ENCODE measurements at places on chromosomes 2 and 18.

- no peaks in the 10 kb centered on the region for H3K27me3 ChIP-seq
- no peak overlapping the region for H3K4me3 ChIP-seq
- no peak for DNase-seq
- H3K36me3 ChIP-seq = no peaks in the 10 kb centered on the region
Measured at GRCh38 chr18:52394602-52395001, 54.6 kb downstream of the DCC start.

DNA sequence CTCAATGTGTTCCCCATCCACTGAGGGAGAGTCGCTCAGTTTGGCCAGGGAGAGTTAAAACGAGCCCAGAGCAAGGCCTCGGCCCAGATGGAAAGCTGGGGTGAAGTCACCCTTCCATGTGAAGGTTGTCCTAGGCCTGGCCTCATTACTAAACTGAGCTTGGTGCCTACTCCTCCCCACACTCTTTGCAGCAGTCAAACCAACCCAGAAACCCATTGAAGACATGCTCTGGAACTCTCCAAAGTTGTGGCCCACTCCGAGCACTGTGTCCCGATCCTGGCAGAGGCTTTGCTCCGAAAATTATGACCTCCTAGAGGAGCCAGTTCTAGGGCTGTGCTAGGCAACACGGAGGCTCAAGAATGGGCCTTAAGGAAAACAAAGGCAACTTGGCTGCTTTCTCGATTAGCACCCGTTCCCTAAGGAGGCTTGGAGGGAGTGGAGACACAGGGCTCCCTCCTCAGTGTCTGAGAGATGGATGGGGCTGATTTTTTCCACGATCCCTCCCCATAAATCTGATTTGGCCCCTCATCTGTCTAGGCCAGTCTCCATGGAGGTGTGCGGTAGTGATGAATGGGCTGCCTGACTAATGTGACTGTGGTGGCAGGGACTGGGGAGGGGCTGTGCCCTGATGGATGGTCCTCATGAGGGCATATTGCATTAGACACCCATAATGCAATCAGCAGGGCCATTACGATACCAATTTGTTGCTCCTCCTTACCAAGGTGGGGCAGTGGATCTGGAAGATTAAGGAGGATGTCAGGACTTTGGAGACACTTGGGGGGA lies 11.7 kb upstream of the CYP26B1 start:
- no peaks in the 10 kb centered on the region for H3K27me3 ChIP-seq
- no peak for DNase-seq
- H3K36me3 ChIP-seq = no peaks in the 10 kb centered on the region
- H3K4me1 ChIP-seq = no peaks in the 10 kb centered on the region
- no peak overlapping the region for H3K4me3 ChIP-seq

DNA sequence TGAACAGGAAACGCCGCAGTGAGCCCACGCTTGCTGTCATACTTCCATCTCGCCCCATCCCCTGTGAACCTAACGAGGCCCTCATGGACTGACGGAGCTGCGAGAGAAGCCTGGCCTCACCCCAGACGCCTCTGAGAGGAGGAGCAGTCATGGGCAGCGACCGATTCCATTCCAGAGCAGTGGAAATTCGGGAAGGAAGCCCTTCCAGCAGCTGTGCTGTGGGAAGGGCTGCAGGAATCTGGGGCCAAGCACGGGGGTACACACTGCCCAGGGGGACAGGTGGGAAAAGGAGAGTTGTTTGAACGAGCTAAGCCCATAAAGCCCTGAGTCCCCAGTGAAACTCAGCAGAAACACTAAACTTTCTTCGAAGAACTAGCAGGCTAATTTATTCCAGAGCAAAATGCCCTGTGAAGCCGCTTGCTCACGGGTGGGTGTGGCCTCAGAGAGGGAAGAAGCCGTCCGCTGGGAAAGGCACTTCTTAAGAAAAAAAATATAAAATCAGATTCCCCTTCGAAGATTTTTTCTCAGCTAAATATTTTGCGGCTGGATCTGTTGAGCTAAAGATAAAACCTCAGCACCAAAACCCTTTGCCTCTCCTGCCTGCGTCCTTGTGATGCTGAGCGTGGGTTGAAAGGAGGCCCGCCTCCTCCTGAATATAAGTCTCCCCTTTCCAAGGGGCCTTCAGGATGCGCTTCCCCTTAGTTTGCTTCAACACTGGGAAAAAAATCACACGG lies 38.2 kb downstream of the ANKMY1 start:
- peak overlapping the region; percentile 34 for H3K4me3 ChIP-seq
- no peak for DNase-seq
- peaks cover 27% of the 10 kb centered on the region for H3K27me3 ChIP-seq
- no peaks in the 10 kb centered on the region for H3K36me3 ChIP-seq

DNA sequence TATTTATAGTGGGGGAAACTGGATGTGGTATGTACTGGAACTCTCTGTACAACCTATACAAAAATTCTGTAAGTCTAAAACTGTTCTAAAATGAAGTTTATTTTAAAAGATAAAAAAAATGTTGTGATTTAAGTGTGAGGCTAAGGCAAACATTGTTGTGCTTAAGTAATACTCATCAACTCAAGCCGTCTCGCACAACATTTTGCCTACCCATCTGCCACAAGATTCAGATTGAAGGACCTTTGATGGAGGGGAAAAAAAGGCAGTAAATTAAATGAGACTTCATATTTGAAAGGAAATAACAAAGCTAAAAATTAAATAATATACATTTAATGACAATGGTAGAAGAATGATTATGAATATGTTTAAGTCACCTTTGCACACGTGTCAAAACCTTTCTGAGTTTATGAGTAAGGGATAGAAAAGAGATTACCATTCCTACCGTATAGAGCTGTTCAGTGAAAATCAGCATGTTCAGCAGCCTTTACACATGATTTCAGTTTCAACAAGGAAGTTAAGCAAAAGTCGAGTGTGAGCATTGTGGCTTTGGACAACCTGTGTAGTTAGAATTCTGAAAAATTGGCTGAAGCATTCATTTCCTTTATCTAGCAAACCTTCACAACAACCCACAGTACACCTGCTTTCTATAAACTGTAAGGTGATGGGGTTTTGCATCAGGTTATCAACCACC lies 499.3 kb downstream of the IRS1 start:
- no peaks in the 10 kb centered on the region for H3K4me1 ChIP-seq
- H3K36me3 ChIP-seq = no peaks in the 10 kb centered on the region
- H3K27ac ChIP-seq = no peak overlapping the region
- no peak overlapping the region for H3K4me3 ChIP-seq

DNA sequence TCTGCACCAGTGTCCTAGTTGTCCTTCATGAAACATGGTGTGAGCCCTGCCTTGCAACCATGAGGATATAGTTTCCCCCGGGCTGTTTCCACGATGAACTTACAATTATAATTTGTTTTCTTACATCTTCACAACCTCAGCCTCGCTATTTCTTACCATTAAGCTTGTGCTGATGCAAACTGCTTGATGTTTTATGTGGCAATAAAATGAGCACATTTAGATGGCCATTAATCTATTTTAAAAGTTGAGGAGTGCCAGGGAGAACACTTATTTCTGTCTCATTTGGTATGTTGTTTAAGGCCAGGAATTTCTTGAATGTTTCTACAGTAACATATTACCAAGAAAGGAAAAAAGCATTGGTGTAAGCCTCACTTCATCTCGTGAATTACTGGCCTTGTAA lies 214.5 kb upstream of the SLC8A1 start:
- H3K36me3 ChIP-seq = no peaks in the 10 kb centered on the region
- no peak overlapping the region for H3K4me3 ChIP-seq
- H3K4me1 ChIP-seq = no peaks in the 10 kb centered on the region
- H3K27me3 ChIP-seq = no peaks in the 10 kb centered on the region
- DNase-seq = no peak

DNA sequence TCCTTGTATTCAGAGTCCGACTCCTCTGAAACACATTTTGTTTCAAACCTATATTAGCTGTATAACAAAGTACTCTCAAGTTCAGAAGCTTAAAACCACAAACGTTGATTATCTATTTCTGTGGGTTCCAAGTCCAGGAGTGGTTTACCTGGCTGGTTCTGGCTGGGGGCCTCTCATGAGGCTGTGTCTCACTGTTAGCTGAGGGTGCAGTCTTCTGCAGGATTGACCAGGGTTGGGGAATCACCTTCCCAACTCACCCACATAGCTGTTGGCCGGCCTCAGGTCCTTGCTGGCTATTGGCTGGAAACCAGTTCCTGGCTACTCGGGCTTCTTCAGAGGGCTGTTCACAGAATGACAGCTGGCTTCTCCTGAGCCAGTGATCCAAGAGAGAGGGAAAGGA lies 18.0 kb upstream of the ATIC start:
- no peak overlapping the region for H3K4me3 ChIP-seq
- no peaks in the 10 kb centered on the region for H3K27me3 ChIP-seq
- H3K4me1 ChIP-seq = no peaks in the 10 kb centered on the region
- H3K27ac ChIP-seq = no peak overlapping the region

GRCh38 chr2:121884511-121884921 lies 129.1 kb downstream of the TSN start:
- H3K4me1 ChIP-seq = no peaks in the 10 kb centered on the region
- H3K4me3 ChIP-seq = no peak overlapping the region
- peaks cover 3% of the 10 kb centered on the region for H3K27me3 ChIP-seq

GRCh38 chr2:60336442-60337141 lies 216.9 kb downstream of the BCL11A start:
- DNase-seq = no peak
- no peaks in the 10 kb centered on the region for H3K27me3 ChIP-seq
- H3K36me3 ChIP-seq = no peaks in the 10 kb centered on the region
- no peaks in the 10 kb centered on the region for H3K4me1 ChIP-seq
- no peak overlapping the region for H3K4me3 ChIP-seq

- no peak overlapping the region for H3K4me3 ChIP-seq
- no peaks in the 10 kb centered on the region for H3K27me3 ChIP-seq
- H3K4me1 ChIP-seq = peaks cover 8% of the 10 kb centered on the region
- no peaks in the 10 kb centered on the region for H3K36me3 ChIP-seq
- DNase-seq = no peak
- no peak overlapping the region for H3K27ac ChIP-seq
Measured at GRCh38 chr2:241555711-241556110, 2.8 kb upstream of the BOK start.
